ENCODE measurements at places on chromosomes 16 and 17. TPM values are rescaled to one million over a fixed set of nuclear protein-coding genes. Genes with fewer than 3 reads are reported as not detected.

The TNFSF13 gene
- total RNA-seq = 7.7 TPM

The GAST gene
- total RNA-seq = not detected

DNA sequence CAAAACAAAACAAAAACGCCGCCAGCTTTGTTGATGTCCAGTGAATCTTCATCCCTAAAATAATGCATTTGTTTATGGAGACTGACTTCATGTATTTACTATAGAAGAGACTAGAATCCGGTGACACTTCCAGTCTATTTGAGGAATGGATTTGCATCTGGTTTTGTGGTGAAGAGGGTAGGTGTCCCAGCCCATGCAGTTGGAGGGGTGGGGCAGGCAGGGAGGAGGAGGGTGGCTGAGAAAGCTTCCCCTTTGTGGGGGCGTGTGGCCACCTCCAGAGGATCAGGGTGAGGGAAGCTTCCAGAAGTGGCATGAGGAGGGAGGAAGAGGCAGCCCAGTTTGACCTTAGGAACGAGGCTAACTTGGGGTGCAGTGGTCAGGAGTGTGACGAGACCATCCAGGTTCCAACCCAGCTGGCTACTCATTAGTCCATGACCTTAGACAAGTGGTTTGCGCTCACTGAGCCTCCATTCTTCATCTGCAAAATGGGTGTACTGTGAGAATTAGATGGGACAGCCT lies 69.5 kb downstream of the CMIP start:
- no peak for DNase-seq

The IRX3 gene
- 0.96 TPM for total RNA-seq

- peak; percentile 54 for DNase-seq
These were observed 28.8 kb upstream of the GINS2 start for GRCh38 chr16:85717393-85718152.

Measured in umbilical cord (tissue), 2 donors.